ENCODE measurements at places on chromosomes 12 and 14. TPM values are rescaled to one million over a fixed set of nuclear protein-coding genes. Genes with fewer than 3 reads are reported as not detected.

Gene KRT6A
- polyA plus RNA-seq, result not detected

DNA sequence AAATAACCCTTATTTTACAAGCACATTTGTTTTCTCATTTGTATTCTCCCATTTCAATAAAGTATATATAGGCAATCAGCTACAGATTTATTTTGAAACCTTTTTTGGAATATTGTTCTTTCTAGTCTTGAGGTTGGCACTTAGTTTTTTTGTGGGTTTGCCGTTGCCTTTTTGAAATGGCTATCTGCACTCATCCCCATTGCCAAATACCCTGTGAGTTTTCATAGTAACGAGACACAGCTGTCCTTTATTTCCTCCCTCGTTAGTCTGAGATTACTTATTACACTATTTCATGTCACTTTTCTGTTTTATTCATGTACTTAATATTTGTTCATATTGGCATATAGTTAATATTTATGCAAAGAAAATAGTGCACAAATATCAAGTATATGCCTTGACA lies 1104.0 kb downstream of the SLC6A15 start:
- no peak for DNase-seq

GRCh38 chr12:71686658-71687025 lies 760 bp downstream of the TMEM19 start:
- no peak for DNase-seq

- DNase-seq, result no peak
Measured at GRCh38 chr12:16417058-16417457, 69.6 kb downstream of the MGST1 start.

DNA sequence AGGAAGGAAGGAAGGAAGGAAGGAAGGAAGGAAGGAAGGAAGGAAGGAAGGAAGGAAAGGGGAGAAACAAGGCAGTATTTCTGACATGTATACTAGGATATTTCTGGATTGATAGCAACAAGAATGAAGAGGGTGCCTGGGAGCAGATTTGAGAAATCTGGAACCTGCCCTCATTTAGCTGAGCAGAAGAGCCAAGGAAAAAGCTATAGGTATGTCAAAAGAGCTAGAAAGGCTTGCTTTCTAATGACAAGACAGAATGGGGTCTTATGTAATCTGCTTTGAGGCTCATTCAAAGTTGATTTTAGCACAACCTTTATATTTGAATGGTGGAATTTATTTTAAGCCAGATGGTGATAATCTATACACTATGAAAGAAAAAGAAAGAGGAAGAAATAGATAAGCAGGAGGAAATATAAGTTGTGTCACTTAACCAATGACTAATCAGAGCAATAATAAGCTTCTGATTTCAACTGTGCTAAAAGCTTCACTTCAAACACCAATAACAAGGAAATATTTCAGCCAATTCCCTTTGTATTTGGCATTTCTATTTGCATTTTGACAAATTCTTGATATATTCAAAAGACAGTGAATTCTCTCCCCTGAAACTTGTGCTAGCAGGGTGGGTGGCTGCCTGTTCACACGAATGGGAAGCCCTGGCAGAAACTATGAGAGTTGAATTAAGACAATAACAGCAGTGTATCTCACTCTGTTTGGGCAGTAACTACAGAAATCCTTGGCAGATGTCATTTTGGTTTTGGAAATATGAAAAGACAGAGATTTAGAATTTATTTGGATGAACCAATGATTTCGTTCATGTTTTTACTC lies 76.3 kb upstream of the FLRT2 start:
- no peak for DNase-seq

Gene SERPINA9
- polyA plus RNA-seq, result not detected

Gene GRIN2B
- not detected for polyA plus RNA-seq

Gene OAS2
- polyA plus RNA-seq, result 25.6 TPM

Gene CTSG
- polyA plus RNA-seq, result not detected

DNA sequence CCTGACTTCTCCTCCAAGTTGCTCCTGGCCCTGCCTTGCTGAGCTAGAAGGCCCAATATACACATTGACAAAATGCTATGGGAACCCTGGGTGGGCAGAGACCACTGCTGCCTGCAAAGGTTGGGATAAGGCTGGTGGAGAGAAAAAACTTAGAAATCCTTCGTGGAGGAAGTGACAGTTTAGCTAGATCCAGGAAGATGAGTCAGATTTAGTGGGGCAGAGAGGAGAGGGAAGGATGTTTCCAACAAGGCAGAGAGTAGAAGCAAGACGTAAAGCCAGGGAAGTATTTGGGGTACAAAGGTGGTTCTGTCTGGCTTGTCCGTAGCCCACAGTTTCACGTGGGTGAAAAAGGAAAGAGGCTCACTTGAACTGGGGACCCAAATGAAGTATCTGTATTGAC lies 69.0 kb upstream of the CLMN start:
- DNase-seq, result no peak

- no peak for DNase-seq
Measured at GRCh38 chr14:69712599-69713088, 54.3 kb upstream of the SRSF5 start.

DNA sequence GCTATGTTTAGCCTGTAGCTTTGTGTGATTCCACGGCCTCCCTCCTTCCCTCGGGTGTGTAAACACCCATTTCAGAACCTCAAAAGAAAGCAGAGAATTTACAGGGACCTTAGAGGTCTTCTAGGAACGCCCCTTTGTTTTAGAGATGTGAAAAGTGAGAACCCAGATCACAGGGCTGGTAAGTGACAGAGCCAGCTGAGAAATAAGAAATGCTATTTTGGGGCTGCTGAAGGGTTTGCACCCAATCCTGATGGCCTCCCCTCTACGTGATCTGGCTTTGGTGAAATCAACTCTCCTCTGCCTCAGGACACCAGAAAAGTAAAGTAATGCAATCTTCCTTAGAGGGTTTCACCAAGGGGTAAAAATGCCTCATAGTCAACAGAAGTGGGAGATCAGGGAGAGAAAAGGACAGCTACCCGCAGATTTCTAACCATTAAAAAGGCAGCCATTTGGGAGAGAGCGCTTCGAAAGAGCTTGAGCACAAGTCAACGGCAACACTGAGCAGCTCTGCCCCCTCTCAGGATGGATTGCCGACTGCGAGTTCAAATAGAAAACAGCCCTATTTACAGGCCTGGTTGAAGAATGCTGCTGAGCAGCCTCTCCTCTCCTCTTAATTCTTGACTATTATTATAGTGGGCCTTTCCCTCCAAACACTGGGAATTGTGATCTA lies 78.5 kb upstream of the RASSF3 start:
- no peak for DNase-seq

Gene CCDC184
- not detected for polyA plus RNA-seq

Gene JPH4
- polyA plus RNA-seq, result not detected

GRCh38 chr12:106226884-106227640 lies 20.8 kb downstream of the CKAP4 start:
- no peak for DNase-seq

Gene SMAGP
- 18.5 TPM for polyA plus RNA-seq

Gene ASCL1
- polyA plus RNA-seq, result not detected

DNA sequence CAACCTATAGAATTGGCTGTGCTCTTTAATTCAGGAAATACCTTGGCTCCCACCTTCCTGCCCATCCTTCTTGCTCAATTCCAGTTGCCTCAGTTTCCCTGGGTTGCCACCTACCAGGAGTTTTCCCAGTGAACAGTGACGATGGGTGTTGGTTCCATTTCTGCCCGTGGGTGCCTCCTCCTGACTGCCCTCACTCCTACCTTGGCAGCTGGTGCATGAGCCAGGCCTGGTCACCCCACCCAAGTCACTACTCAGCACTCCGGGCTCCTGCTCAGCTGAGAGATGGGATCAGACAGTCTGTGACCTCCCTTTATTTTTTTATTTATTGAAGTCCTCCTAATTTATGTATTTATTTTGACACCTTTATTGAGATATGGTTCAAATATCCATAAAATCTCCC lies 31.0 kb upstream of the PTGR2 start:
- no peak for DNase-seq

DNA sequence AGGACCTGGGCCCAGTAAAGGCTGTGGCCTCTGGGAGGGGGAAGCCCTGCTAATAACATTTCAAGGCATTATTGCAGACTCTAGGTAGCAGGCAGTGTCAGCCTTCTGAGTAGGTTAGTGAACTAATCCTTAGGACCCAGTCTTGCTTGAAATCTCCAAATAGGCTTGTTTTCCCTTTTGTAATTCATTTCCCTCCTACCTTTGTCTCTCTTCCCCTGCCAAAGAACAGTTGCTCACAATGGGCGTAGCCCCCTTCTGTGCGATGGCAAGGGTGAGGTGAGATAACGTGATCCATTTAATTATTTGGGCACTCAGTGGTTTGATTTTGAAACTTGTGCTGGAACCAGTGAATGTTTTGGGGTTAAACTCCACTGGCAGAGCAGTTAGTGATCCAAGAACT lies 10.9 kb downstream of the PELI2 start:
- no peak for DNase-seq
